Breast epithelium (tissue), 4 donors: ENCODE measurements at places on chromosomes 11 and 22. TPM values are rescaled to one million over a fixed set of nuclear protein-coding genes. Genes with fewer than 3 reads are reported as not detected.

Gene APOL6
- total RNA-seq: 59.7 TPM

- no peak for DNase-seq
Observed at GRCh38 chr11:17735818-17736578, 1.4 kb downstream of the KCNC1 start.

DNA sequence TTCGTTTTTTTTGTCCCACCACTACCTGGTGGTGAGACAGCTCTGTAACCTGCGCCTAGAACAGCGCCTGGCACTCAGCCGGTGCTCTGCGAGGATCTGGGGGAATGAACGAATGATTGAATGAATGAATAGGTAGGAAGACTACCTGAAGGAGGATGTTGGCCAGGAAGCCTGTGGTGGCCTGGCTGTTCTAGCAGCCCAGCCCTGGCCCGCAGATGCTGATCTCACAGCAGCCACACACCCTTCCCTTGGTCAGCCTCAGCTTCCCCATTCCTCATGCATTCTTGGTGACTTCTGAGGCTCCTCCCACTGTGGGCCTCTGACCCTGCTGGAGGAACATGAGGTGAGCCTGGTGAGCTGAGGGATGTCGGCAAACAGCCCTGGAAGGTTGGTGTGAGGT is 3.7 kb downstream of the TRPM5 start:
- DNase-seq: no peak

- DNase-seq: no peak
Observed at GRCh38 chr11:133123366-133123765, 408.9 kb downstream of the OPCML start.

- no peak for DNase-seq
Observed at GRCh38 chr11:72430741-72431570, 3.4 kb downstream of the CLPB start.

- no peak for DNase-seq
Observed at GRCh38 chr11:119384332-119384731, 2.8 kb upstream of the USP2 start.

Gene KRTAP5-2
- total RNA-seq: not detected

DNA sequence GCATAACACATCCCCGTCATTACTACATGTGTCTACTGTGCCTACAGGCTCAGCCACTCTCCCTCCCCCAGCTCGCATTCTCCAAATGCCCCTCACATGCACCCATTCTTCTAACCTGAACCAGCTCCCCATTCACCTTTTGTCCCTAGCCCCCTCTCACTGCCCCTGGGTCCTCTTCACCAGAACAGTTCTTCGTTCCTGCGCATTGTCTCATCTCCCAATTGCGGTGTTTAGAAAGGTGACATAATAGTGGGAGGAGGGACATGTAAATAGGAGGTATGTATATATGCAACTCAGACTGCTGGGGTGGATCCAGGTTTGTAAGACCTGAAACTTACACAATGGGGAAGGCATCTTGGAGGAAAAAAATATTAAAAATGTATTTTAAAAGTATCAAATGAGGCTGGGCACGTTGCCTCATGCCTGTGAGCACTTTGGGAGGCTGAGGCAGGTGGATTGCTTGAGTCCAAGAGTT is 4.7 kb upstream of the VSIG2 start:
- DNase-seq: no peak

- no peak for DNase-seq
Observed at GRCh38 chr11:72123117-72123653, 10.7 kb upstream of the ANAPC15 start.
